ENCODE measurements at places on chromosomes 1 and 21.

DNA sequence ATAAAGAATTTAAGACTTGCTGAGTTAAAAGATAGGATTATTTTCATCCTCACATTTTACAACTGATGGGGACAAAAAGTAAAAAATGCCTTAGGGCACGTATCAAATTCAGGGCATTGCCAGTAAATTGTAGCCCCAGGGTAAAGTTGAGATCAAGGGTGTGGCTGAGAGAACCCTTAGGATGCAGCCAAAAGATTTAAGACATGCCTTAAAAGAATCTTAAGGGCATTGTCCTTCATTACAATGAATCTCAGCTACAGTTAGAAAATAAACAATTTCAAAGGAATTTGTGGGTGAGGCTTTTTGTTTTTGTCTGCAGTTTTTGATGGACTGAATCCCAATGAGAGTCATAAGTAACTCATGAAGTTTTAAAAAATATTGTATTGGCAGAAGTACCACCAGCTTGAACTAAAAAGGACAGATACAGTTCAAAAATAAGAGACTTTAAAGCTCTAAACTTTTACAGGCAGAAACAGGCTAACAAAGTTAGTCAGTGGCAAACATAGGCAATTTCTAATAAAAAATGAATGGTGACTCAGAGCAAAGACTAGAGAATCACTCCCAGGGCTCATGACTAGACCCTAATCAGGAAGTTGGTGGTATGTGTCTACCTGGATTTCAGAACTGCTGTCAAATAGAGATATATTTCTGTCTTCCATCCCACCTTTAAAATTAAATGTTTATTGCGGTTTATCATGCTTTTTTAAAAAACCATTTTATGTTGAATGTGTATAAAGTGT lies 165.1 kb upstream of the SNX7 start:
- no peak for DNase-seq

- no peak for DNase-seq
Measured at GRCh38 chr1:216173376-216173995, 249.8 kb downstream of the USH2A start.

GRCh38 chr1:107842241-107842640 lies 122.7 kb downstream of the VAV3 start:
- no peak for DNase-seq

DNA sequence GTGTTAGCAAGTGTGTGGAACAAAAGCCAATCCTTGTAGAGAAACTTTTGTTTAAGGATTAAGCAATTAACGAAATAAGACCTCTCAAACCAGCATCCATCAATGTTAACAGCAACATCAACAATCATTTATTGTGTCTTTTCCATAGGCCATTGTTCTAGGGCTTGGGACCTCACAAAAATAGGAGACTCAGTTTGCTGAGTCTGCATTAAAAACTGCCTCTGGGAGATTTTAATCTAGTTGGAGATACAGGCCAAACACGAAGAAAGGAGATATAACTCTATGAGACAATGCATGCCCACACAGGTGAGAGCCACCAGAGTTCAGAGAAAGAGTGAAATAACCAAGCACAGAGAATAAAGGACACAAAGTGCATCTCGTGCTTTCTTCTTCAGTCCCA lies 14.4 kb upstream of the SELP start:
- DNase-seq = no peak
